Activated CD4-positive, alpha-beta memory T cell treated with anti-CD3 and anti-CD28 coated beads, Interleukin-2, amount 10 ng/mL, durations not matched to agents 7 days and 5 days (primary cell): ENCODE measurements at places on chromosomes 2 and 18. TPM values are rescaled to one million over a fixed set of nuclear protein-coding genes. Genes with fewer than 3 reads are reported as not detected.

The C18orf54 gene
- total RNA-seq, result 12.3 TPM

DNA sequence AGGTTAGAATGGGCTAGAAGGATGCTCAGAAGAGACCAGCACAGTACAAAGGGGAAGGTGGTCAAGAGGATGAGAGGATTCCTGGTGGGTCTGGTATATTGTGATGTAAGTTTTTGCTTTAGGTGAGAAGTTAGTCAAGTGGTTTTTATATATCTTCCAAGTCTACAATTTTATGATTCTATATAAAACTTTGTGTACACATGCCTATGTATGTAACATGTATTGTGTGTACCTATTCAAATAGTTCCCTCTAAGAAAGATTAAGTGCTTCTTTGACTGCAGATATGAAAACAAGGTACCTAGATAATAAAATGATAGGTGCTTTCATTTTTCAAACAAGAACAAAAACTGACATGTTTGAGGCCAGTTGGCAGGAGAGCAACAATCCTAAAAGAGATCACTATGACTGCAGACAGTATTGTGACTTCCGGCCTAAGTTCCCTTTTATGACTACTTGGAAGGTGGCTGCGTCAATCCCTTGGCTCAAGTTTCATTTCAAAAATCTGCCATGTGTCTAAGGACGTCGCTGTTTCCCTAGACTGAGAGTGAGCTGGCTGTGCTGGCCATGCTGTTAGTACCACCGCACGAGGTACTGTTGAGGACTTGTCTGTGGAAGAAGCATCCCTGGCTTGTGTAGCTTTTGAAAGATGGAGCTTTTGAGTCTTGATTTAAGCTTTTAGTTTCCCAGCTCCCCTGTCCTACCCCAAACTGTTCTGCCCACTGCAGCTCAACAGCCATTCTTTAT lies 123.1 kb downstream of the PRPF40A start:
- H3K27ac ChIP-seq, result no peak overlapping the region
- no peak overlapping the region for H3K4me3 ChIP-seq
- H3K4me1 ChIP-seq, result peaks cover 10% of the 10 kb centered on the region
- H3K27me3 ChIP-seq, result no peaks in the 10 kb centered on the region
- H3K36me3 ChIP-seq, result no peaks in the 10 kb centered on the region

The IWS1 gene
- 40.8 TPM for total RNA-seq

- no peaks in the 10 kb centered on the region for H3K4me1 ChIP-seq
- H3K27ac ChIP-seq, result no peak overlapping the region
- H3K4me3 ChIP-seq, result no peak overlapping the region
- DNase-seq, result no peak
These were observed 36.0 kb downstream of the GALNT3 start for GRCh38 chr2:165757906-165758675.

DNA sequence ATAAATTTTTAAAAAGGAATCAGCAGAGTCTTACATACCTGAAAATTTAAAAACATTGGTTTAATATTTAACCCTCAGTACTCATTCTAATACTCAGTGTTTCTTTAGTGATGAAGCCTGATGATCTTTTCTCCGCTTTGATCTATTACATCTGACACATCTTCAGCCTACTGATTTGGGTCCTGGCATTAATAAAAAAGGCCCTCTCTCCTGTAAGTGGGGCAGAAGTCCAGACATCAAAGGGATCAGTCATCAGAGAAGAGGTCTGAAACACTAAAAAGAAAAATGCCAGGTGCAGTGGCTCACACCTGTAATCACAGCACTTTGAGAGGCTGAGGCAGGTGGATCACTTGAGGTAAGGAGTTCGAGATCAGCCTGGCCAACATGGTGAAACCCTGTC lies 581.1 kb upstream of the LRATD1 start:
- H3K27me3 ChIP-seq, result no peaks in the 10 kb centered on the region
- no peak overlapping the region for H3K4me3 ChIP-seq
- DNase-seq, result no peak
- no peaks in the 10 kb centered on the region for H3K4me1 ChIP-seq
- no peaks in the 10 kb centered on the region for H3K36me3 ChIP-seq

The DCC gene
- not detected for total RNA-seq

The SERPINB10 gene
- not detected for total RNA-seq

DNA sequence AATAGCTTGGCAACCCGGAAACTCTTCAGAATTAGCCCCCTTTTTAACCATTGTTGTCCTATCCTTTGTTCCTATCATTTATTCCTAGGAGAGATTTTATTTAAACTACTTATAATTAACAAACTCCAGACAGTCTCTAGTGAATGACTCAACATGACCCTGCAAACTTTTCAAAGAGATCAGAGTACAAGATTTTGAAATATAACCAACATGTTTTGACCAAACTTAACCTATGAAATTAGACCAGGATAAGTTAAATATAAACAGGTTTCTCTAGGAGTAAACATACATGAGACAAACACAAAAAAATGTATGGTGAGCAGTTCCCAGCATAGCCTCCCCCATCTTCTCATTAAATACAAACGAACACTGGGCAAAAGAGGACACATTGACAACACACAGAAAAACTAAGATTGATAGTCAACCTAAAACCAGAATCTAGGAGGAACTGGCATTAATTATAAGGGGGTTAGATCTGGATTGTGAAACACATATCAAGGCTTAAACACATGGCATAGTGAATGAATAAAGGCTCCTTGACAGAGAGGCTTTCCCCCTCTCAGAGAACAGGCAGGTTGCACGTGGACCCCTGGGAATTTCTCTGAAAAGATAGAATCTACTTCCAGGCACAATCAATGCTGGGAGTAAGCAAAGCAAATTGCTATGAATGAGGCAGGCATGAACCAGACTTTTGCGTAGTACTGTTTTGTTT lies 284.1 kb downstream of the IRS1 start:
- H3K27me3 ChIP-seq, result peaks cover 3% of the 10 kb centered on the region
- no peak overlapping the region for H3K27ac ChIP-seq
- H3K4me3 ChIP-seq, result no peak overlapping the region
- no peak for DNase-seq
- no peaks in the 10 kb centered on the region for H3K36me3 ChIP-seq
- H3K4me1 ChIP-seq, result no peaks in the 10 kb centered on the region

GRCh38 chr2:8027387-8027786 lies 654.5 kb upstream of the ID2 start:
- no peak for DNase-seq
- H3K27ac ChIP-seq, result no peak overlapping the region
- H3K4me3 ChIP-seq, result no peak overlapping the region
- H3K36me3 ChIP-seq, result no peaks in the 10 kb centered on the region
- peaks cover 11% of the 10 kb centered on the region for H3K4me1 ChIP-seq

The FSHR gene
- total RNA-seq, result not detected

DNA sequence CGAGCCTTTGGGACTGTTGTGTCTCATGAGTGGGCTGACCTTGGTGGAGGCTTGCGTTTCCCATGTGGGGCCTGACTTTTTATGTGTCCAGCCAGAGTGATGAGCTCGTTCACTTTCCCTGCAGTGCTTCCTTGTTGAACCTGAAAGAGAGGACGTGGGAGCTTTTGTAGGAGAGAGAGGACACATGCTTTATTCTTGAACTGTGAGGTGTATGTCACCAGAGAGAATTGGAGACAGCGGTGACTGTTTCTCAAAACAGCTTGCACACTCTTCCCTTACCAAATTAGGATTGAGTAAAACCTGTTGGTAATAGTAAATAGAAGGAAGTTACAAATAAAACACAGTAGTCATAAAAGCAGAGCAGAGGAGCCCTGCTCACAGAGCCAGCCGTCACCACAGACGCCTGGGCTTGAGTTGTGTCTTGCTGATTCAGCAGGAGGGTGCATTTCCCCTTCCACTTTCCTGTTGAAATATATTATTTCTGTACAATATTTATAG lies 60.7 kb downstream of the INPP4A start:
- peak; percentile 49 for DNase-seq
- peaks cover 75% of the 10 kb centered on the region for H3K4me1 ChIP-seq
- no peaks in the 10 kb centered on the region for H3K27me3 ChIP-seq
- H3K4me3 ChIP-seq, result no peak overlapping the region
- H3K27ac ChIP-seq, result peak overlapping the region; percentile 70
- H3K36me3 ChIP-seq, result peaks cover 36% of the 10 kb centered on the region
